ENCODE measurements at places on chromosomes 16 and 17.

DNA sequence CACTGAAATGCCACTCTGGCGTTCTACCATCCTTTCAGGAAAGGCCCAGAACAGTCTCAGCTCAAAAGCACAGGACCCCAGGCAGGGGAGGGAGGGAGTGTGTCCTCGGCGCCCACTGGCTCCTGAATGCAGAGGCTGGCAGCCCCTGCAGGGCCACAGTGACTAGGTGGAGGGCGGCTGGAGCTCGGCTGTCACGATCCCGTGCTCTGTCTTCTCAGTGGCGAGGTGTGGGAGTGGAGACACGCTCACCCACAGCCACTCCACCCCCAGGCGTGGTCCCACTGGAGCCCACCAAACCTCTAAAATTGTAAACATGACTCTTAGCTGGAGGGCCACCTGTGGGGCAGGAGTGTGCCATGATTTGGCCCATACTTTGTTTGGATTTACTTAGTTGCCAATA is 16.4 kb upstream of the FASN start:
- no peak for DNase-seq

DNA sequence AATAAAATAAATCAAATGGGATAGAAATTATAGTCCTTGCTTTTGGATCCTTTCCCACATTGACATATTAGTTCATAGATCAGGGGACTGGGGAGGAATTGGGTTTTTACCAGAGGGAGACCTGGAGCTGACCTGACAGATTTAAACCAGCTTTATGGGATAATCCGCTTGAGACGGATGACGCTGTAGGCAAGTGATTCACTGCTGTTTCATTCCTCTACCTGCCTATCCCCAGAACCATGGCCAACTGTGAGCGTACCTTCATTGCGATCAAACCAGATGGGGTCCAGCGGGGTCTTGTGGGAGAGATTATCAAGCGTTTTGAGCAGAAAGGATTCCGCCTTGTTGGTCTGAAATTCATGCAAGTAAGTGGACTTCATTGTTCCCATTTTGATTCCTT is 2.1 kb downstream of the NME1 start:
- DNase-seq: no peak

DNA sequence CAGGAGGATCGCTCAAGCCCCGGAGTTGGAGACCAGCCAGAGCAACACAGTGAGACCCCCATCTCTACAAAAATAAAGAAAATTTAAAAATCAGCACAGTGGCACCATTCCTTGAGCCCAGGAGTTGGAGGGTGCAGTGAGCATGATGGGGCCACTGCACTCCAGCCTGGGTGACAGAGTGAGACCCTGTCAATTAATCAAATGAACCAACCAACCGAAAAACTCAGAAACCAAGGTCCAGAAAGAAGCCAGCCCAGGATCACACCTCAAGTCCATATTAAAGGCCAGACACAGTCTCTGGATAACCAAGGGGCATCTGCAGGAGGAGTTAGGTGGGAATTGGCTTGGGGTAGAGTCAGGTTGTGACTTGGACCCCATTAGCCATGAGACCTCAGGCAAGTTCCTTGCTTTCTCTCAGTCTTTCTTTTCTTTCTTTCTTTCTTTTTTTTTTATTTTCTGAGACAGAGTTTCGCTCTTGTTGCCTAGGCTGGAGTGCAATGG is 2.4 kb downstream of the HSD17B1 start:
- no peak for DNase-seq

DNA sequence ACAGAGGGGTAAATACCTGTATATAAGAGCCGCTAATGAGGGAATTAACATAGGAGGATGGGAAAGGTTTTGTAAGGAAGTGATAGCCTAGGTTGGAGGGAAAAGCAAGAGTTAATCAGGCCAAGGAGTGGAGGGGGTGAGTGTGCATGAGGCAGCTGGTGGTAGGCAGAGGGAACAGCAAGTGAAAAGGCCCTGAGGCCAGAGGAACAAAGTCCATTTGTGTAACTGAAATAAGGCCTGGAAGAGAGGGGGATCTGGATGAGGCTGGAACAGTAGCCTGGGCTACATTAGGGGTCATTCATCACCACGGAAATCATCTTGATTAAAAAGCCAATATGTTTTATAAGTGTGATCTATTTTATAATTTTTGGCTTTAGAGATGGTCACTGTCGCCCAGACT is 45.7 kb downstream of the FZD2 start:
- DNase-seq: no peak

DNA sequence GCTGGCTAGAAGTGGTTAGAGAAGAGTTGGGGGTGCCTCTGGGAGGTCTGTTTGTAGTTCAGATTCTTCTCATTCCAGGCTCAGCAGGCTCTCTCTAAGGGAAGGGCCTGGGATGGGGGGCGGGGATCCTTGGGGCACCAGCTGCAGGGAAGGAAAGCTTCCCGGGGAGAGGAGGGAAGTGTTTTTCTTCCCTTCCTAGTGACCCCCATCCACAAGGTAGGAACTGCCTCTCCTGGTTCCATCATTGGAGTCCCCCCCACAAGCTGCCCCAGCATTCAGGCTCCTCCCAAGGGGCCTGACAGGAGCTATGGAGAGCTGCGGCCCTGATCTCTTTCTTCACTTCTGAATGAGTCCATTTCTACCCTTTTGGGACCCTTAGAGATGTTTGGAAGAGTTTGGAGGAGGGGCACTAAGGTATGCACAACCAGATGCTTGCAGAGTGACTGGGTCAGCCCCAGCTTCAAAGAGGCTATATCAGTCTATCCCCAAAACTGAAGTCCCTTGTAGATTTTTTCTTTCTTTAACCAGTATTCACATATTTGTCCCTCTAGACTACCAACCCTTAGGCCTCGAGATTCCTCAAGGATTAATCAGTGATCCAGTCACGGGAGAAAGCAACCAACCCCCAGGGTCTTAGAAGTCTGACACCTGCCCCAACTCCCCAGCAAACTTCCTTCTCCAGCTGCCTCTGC is 13.9 kb upstream of the FZD2 start:
- no peak for DNase-seq

DNA sequence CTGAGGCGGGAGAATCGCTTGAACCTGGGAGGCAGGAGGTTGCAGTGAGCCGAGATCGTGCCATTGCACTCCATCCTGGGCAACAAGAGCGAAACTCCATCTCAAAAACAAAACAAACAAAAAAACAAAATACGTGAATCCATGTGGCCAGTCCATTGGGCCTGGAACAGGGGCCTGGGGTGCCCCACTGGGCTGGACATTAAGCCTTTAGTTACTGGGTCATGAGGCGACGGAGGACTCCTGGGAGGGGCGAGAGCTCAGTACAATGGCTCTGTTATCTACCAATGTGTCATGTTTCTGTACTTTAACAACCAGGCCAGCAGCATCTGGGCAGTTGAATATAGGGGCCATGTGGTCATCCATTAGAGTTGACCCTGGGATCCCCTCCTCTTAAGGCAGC is 18.9 kb upstream of the CLEC18A start:
- no peak for DNase-seq
